ENCODE measurements at places on chromosomes 7 and 10.

- DNase-seq = no peak
These were observed 157.9 kb downstream of the PLXDC2 start for GRCh38 chr10:19974138-19974537.

DNA sequence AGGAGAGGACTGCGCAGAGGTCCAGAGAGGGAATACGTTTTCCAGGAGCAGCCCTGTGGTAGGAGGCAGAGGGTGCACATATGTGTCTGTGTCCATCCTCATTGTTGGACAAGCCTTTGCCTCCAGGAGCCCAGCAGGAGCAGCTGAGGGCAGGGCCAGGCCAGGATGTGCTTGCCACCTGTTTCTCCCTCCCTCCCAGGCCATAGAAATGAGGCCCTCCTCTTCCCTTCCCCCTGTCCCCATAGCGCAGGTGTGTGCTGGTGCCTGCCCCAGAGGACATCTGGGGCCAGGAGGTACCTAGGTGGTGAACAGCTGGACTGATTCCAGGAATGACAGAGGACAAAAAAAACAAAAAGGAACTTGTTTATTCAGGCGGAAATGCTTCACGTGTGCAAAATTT, 10.5 kb upstream of the CXCL12 start:
- DNase-seq = no peak

DNA sequence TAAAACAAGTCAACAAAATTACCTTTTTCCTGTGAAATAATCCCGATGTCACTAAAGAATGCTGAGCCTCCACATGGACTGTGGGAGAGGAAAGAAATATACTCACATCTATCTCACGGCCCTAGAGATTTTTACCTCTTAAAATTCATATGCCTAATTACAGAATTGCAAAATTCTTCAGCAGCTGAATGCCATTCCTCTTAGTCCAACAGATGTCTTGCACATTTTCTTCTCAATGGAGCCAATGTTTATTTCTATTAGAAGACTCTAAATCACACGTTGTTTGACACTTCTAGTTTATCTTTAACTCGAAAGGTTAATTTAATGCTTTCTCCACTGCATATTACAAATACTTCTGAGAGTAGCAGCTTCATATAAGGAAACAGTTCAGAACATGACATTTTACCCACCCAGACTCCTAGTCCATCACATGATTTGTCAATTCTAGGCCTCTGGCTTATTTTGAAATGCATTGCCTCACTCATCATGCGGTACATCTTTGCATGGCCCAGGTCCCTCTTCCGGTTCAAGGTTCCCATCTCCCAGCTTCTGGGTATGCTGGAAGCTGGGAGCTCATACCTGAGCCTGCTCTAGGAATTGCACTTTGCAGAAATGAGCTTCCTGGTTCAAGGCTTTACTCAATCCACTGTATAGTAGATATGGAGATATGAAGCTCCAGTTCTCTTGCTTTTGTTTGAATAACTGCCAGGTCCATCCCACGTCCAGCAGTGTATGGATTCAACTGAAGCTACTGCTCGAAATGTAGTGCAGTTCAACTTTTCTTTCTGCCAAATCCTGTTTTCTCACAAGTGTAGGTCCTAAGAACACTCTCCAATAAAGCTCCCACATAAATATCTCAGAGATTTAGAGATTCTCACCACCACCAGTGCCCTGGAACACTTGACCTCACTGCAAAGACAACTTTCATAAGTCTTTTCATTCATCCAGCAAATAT, 306.2 kb downstream of the GPR37 start:
- no peak for DNase-seq

DNA sequence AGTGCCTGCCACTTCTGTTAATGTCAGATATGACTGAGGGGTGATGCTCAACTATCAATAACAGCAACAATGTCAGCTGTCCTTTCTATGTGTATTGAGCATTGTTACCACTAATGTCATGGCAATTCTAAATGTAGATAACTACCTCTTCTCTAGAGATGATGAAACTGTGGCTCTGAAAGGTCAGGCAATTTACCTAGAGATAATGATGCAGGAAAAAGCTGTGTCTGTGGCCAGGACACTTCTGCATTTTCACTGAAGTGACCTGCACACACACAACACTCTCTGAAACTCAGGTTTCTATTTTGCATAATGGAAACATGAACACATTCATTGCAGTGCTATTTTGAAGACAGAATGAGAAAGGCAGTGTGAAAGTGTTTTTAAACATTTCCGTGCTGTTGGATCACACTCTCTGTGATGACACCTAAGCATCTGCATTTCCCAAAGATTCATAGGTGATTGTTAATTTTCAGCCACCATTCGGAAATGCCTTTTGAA, 148.2 kb downstream of the KCND2 start:
- DNase-seq = no peak
